ENCODE measurements at places on chromosomes 7 and 10.

- no peak for DNase-seq
Measured at GRCh38 chr7:22597844-22598243, 97.9 kb upstream of the STEAP1B start.

DNA sequence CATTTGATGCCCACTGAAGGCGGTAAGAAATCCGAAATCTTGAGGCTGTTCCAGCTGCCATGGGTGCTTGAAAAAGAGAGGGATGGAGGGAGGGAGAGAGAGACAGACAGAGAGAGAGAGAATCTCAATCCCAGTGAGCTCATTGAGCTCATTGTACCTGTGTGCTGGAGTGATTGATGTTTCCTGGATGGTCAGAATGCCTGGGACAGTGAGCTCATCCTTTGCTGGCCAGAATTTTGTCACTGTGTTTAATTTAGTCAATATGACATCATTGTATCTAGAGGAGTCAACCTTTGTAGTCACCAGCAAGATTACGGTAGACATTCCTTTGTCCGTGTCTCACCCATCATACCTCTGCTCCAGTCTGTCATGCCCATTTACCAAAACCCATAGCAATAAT, 625.4 kb upstream of the POM121L12 start:
- no peak for DNase-seq

DNA sequence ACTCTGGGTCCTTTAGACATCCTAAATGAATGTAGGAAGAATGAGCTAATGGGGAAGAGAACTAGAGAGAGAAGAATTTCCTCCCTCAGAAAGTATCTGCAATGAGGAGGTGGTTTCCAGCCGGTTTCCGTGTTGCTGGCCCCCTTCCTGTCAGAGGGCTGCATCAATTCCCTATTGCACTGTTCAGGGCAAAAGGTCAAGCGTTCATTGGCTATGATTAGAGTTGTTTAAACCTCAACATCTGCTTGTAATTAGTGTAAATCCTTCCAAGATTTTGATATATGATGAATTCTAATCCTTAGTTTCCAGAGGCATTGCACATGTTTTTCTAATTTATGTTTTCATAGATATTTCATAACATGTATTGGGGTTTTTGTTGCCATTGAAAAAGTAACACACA, 107.3 kb upstream of the SGCE start:
- no peak for DNase-seq

GRCh38 chr7:47329320-47329926, 252.5 kb downstream of the TNS3 start:
- DNase-seq: no peak

GRCh38 chr10:21099291-21100062, 202.4 kb upstream of the NEBL start:
- no peak for DNase-seq

- no peak for DNase-seq
Measured at GRCh38 chr7:108839076-108839475, 269.4 kb downstream of the DNAJB9 start.

- no peak for DNase-seq
Measured at GRCh38 chr7:26356229-26356628, 64.6 kb downstream of the SNX10 start.

DNA sequence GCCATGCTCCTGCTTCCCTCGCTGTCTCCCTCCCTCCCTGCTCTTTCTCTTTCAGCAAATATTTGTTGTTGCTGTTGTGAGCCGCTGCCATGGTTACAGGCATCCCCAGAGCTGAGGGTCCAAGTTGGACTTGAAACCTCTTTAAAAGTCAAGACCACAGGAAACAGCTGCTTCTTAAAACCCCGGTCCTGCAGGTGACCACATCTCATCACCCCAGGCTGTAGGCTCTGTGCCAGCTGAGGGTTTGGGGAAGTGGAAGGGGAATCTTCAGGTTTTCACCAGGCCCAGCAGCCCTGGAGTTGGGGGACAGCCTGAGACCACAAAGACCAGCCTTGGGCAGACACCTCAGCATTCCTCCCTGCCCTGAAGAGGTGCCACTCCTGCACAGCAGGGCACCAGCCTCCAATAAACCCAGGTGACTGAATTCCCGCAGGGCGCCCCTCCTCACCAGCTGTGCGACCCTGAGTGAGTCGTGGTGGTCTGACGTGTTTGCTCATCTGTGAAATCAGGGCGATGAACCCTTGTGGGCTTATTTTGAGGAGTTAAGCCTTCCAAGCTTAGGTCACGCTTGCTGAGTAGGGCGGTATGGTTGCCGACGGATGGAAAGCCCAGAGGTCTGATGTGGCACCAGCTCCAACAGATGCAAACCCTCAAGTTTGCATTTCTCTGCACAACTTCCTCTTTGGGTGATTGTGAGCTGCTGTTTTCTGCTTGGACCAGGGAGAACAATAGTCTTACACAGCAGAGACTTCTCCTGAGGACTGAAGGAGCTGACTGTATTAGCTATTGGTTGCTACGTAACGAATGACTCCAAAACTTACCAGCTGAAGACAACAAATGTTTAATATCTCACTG, 24.8 kb downstream of the NPTX2 start:
- DNase-seq: no peak

DNA sequence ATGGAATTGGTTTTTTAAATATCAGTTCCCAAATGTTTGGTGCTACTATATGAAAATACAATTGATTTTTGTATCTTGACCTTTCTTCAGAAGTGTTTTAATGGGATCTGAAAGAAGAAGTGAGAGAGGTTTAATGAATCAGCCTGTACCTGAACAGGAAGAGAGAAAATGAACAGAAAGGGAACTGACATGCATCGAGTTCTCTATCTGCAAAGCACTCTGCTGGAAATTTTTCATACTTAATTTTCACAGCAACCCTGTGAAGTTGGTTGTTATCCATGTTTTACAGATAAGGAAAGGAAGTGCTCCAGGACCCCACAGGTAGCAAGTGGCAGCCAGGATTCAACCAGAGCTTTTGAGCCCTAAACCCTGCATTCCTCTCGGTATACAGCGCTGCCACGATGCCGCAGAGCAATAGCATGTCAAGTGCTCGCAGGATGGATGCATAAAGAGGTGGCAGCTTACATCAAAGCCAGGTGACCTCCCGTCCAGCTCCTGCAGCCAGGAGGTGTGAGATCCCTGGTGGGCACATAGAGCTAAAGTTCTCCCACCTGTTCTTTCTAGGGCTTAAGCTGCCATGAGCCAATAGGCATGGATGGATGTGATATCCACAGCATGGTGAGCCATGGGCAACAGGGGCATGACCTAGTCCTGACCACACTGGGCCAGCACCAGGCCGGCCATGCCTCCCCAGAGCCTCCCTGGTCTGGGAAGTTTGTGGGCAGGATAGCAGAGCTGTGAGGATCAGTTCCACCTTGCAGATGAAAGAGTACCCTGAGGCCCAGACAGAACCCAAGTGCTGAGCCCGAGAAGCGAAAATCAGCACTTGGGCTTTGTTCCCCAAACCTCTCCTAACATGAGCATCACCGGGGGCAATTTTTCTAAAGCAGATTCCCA, 57.2 kb downstream of the CALML3 start:
- no peak for DNase-seq

GRCh38 chr7:25580141-25580540, 351.9 kb upstream of the NPVF start:
- DNase-seq: no peak

GRCh38 chr7:6164491-6164890, 107.9 kb downstream of the CYTH3 start:
- no peak for DNase-seq

Measured in activated T-cell treated with anti-CD3 and anti-CD28 coated beads, Interleukin-2, amount 50 U/mL, for 1 hour (primary cell).